ENCODE measurements at places on chromosomes 5 and 9.

- DNase-seq = no peak
Observed at GRCh38 chr9:91760906-91761305, 189.1 kb downstream of the ROR2 start.

GRCh38 chr5:68252673-68253623 is 37.4 kb downstream of the PIK3R1 start:
- DNase-seq = peak; percentile 32

DNA sequence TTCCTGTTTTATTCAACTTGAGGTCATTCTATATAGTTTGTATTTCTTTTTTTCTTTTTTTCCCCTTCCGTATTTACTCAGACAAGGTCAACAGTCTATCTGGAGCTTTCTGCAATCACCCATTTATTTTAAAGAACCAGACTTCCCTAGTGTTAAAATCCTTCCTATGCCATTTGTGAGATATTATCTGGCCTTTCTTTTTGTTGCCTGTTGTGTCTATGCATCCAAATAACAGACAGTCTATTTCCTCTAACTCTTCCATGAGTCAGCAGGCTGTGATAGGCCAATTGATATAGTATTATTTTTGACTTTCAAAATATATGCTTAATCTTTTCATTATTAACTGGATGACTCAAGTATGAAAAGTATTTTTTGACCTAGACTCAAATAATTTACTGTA is 291.2 kb upstream of the PTPRD start:
- no peak for DNase-seq

GRCh38 chr5:2048664-2049063 is 165.9 kb upstream of the IRX4 start:
- DNase-seq = no peak

- DNase-seq = no peak
Observed at GRCh38 chr9:130480673-130481072, 35.9 kb downstream of the ASS1 start.

DNA sequence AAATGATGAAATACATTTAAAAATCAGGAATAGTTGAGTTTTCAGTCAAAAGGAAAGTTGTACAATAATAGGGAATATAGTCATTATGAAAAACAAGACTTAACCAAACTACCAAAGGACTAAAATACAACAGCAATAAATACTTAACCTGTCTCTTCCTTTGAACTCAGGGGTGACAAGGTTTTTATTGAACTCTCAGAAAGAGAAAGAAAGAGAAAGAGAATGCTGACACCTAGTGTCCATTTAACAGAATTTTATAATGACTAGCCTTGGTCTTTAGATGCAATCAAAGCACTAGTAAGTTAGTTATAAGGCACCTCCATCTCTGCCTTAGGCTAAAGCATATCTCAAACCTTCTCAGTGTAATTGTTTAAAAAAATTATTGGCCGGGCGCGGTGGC is 47.5 kb downstream of the UIMC1 start:
- DNase-seq = peak; percentile 41

- no peak for DNase-seq
Observed at GRCh38 chr9:137247135-137247915, 3.8 kb upstream of the STPG3 start.

DNA sequence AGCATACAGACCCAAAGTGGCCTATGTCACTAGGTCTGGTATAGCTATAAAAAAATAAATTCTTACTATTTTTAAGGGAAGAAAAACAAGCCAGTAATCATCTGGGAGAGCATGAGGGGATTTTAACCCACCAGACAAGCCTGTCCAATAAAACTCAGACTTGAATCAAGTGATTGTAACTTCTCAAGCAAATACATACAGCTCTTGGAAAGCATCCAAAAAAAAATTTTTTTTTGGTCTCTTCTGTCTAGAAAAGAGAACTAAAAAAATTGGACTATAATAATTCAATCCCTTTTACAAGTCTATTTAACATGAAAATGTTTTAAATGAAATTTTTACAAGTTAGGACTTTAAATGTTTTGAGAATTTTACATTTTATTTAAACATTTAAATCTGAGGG is 61.7 kb downstream of the FBXL17 start:
- no peak for DNase-seq

DNA sequence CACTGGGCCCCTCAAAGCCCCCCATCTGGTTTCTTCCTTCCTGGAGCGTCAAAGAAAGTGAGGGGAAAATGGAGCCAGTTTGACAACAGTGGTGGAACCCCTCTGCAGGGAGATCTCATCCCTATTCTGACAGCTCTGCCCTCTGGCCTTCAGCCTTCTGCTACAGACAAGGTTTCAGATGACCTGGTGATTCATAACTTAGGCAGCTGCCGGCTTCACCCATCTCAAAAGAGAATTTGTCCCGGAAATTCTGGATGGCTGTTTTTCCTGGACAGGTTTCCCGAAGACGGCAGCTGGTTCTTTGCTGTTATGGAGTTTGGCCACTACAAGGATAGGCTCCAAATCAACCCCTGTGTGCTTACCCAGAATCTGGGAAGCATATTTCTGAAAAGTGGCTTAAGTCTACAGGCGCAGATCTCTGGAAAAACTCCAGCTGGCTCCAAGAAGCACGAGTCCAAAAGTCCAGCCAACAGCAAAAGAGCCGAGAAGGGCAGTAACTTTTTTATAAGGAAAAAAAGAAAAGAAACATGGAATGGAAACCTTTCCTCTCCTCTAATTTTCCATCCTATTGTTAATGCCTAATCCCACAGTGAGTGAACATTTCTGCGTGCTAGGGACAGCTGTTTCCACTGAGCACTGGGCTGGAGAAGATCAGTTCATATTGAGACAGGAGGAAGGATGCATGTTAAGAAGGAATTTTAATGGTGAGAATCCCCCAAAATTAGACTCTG is 54.5 kb downstream of the ZNF366 start:
- no peak for DNase-seq

GRCh38 chr5:10853154-10853553 is 92.1 kb upstream of the DAP start:
- no peak for DNase-seq

DNA sequence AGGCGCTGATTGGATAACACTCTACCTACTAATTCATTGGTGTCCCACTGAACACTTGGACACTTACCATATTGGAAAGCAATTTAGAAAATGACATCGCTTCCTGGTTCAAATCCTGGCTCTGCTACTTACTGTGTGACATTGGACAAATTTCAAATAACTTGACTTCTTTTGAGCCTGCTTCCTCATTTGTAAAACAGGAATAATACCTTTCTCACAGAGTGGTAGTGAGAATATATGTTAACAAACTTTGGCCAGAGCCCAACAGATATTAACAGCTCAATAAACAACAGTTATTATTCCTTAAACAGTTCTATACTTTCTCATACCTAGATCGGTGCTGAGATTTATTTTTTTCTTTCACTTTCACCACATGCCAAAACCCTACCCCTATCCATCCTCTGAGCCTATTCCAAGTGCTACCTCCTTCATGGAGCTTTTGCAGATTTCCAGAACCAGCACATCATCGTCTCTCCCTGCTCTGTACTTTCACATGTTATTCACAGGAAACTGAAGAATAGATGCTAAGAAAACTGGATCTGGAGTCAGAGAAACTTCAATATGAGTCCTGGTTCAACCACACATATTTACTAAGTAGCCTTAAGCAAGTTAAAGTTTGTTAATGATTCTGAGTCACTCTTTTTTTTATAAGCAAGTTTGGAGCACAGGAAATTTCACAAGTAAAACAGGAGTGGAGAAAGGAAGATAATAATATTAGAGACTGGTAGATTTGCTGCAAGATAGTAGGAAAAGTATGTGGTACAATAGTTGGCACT is 92.3 kb downstream of the STRBP start:
- no peak for DNase-seq

GRCh38 chr5:84550222-84550621 is 165.5 kb upstream of the EDIL3 start:
- DNase-seq = no peak

DNA sequence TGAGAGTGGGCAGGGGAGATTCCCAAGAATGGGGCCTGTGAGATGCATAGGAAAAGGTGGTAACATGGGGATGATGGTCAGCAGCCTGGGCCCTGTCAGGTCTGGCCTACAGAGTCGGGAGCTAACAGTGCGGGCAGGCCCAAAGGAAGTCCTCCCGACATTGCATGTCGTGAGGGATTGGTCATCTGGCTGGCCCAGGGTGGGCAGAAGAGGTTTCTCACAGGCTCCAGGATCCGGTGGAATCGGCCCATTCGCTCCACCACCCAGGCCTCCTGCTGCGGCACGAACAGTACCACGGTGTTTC is 514 bp downstream of the STOML2 start:
- no peak for DNase-seq

DNA sequence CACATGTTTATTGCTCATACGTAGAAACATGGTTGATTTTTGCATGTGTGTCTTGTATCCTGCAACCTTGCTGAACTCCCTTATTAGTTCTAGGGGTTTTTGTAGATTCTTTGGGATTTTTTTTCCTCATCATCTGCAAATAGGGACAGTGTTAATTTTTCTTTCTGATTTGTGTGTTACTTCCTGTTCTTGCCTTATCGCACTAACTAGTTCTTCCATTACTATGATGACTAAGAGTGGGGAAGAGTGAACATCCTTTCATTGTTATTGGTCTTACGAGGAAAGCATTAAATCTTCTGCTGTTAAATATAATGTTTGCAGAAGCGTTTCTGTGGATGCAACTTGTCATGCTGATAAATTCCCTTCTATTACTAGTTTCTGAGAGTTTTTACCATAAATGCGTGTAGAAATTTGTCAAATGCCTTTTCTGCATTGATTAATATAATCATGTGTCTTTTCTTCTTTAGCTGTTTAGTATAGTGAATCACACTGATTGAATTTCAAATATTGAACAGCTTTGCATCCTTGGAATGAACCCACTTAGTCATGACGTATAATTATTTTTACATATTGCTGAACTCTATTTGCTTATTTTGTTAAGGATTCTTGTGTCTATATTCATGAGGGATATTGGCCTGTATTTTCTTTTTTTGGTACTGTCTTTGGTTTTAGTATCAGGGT is 32.1 kb upstream of the RNF130 start:
- no peak for DNase-seq

- no peak for DNase-seq
Observed at GRCh38 chr9:137306850-137307254, 4.8 kb upstream of the NRARP start.

- no peak for DNase-seq
Observed at GRCh38 chr5:133753856-133754255, 141.5 kb upstream of the FSTL4 start.

DNA sequence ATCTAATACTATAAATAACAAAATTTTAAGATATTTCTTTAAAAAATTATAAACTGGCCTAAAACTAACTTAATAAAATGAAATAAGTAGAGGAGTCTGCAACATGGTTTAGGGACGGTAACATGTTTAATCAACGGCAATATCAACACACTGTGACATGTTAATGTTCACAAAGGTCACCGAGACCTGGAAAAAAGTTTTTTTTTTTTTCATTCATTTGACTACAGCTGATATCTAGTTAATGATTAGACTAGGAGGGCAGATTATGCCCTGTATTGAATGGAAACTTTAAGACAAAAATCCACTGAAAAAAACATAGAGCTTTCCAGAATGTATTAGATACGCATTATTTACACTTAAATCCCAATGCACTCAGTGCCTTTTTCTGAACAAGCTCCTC is 67.0 kb upstream of the CDK5RAP2 start:
- DNase-seq = no peak

DNA sequence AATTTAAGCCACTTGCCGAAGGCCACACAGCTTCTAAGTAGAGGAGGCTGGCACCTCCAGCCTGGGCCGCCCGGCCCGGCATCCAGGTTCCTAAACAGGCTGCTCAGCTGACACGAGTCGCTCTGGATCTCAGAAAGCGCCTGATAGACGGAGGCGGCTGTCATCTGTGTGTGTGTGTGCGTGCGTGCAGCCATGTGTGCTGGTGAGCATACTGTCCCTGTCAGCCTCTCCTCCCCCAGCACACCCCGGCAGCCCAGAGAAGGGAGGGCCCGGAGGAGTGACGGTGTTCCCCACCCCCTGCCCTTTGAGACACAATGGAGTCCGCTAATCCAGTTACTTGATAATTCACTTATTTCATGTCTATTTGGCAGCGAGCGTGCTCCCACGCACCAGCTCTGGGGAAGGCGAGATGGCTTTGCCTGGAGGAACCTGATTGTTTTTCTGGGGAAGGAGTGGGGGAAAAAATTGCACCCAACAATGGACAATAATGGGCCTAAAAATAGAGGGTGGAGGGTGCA is 20.0 kb downstream of the NTNG2 start:
- no peak for DNase-seq

DNA sequence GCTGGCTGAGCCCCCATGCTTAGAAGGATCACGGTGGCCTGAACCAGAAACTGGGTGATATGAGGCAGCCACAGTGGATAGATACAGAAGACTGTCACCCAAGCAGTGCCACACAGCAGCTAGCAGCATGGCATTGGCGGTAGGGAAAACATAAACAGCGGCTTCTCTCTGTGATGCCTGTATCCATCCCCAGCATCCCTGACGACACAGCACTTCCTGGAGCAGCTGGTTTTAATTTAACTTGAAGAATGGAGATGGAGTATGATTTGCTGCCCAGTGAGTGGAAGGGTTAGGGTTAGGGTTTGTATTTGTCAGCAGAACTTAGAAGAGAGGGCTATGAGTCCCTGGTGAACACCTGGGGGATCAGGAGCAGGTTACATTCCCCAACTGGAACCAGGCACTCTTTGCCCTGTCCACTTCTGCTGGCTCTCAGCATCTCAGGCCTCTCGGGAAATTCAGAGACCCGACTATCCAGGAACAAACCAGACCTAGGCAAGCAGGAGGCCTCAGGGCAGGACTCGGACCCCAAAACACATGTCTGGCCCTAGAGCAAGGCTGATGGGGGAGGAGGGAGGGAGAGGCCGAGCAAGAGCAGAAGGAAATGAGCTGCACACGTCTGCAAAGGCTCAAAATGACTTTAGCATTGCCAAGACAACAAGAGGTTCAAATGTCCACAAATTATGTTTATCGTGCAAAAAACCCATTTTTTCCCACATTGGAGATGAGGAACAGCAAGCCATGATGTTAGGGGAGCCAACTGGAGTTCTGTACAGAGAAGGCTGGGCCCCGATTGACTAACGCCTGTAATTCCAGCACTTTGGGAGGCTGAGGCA is 6.5 kb upstream of the GGTA1 start:
- no peak for DNase-seq

- DNase-seq = no peak
Observed at GRCh38 chr5:56941981-56942380, 9.9 kb downstream of the MIER3 start.

DNA sequence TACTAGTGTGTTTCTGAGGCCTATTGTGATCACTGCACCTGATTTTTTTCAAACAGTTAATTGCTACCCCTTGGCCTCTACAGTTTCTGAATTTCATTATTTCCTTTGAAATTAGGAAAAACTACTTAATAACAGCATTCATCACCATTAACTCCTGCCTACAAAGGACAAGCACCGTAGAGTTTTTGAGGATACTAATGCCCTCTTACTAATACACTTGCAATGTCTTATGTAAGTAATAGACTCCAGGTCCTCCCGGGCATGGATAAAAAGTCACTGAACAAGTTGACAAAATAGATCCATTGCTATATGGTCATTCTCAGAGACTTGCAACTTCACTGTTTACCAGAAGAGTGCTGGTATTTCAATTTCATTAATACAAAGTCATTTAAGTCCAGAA is 1172.5 kb downstream of the CDH12 start:
- no peak for DNase-seq

GRCh38 chr9:104775976-104776375 is 12.0 kb downstream of the NIPSNAP3B start:
- no peak for DNase-seq

- no peak for DNase-seq
Observed at GRCh38 chr5:31469466-31469865, 62.4 kb downstream of the DROSHA start.

- DNase-seq = no peak
Observed at GRCh38 chr9:123406691-123407216, 50.8 kb downstream of the CRB2 start.

- DNase-seq = peak; percentile 41
Observed at GRCh38 chr9:99807276-99807852, 14.3 kb upstream of the NR4A3 start.
